ENCODE measurements at places on chromosomes 4 and X.

DNA sequence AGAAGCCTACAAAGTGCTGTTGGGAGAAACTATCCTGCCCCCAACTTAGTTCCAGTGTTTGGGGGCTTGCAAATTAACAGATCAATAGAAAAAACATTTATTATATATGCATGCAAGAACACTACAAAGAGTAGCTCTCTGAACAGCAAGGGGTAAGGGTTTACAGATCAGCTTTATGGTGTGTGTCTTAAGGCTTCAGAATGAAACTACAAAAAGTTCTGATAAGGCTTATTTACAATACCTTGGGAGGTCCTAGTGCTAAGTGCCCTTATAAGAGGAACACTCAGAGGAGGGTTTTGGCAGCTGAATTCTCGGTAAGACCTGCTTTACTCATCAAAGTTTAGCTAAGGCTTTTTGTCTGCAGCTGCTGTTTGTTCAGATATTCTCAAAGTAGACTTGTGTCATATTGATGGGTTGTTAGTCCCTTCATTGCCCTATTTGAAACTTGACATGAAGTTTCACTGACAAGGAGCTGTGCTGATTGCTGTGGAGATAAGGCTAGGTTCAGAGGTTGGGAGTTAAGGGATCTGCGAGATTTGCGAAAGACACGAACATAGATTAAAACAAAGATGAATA is 7.7 kb downstream of the ERVMER34-1 start:
- DNase-seq: no peak

- DNase-seq: no peak
These were observed 19.2 kb downstream of the ETDC start for GRCh38 chrX:135328421-135329005.

DNA sequence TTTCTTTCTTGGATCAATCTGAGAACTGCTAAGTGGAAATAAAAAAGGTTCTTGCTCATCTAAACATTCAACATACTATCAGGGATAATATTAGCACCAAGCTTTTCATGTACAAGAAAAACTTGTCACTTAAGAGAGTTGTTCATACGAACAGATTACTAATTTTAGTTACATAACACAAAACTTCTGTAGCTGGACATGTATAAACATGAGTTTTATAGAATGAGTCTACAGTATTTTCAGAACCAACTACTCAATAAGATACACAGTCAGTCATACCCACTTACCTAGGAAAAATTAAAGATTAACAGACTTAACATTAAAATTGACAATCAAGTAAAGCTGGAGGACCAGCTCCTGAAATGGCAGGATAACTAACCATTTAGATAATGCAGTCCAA is 540.1 kb upstream of the FAM241A start:
- no peak for DNase-seq

GRCh38 chr4:28973587-28974350 is 1746.4 kb upstream of the PCDH7 start:
- no peak for DNase-seq

DNA sequence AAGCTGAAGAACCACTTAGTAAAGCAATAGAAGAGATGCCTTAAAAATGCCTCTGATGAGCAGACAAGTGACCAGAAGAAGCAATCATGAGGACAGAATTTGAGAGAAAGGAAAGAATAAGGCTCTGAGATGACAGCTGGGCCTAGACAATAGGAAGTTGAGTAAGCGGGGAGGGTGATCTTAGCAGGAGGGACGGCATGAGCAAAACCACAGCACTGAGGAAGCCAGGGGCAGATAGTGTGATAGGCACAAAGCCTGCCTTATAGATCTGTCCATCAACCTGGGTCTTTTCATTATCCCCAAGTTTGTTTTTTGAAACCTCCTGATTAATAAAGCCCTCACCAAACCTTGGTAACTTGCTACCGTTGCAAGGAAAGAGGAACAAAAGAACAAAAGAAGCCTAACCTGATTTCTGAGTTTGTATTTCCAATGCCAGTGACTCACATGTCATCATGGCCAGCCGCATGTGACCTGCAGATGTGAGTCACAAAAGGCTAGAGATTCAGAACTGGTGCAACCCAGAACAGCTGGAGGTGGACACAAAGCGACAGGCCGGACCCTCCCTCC is 55.7 kb upstream of the PPARGC1A start:
- DNase-seq: no peak

GRCh38 chr4:11051181-11051580 is 366.6 kb upstream of the CLNK start:
- peak; percentile 4 for DNase-seq

GRCh38 chr4:70945452-70946055 is 43.4 kb downstream of the MOB1B start:
- no peak for DNase-seq

DNA sequence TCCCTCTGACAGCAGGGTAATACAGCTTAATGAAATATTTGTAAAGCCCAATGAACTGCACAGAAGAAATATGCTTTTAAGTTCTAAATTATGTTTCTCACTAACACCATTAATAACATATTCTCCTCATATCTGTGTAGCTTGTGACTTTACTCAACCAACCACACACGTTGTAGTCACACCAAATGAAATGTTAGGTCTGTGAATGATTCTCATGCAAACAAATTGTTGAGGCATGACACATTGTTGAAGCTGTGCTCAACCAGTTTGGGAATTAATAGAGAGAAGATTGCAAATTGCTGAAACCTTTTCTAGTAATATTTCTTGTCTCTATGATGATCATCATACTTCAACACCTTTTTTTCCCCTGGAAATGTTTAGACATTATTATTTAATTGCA is 645.9 kb downstream of the PCDH7 start:
- no peak for DNase-seq

GRCh38 chrX:120549483-120550452 is 11.0 kb downstream of the CUL4B start:
- DNase-seq: no peak

GRCh38 chr4:107855723-107856122 is 31.0 kb downstream of the SGMS2 start:
- DNase-seq: no peak

DNA sequence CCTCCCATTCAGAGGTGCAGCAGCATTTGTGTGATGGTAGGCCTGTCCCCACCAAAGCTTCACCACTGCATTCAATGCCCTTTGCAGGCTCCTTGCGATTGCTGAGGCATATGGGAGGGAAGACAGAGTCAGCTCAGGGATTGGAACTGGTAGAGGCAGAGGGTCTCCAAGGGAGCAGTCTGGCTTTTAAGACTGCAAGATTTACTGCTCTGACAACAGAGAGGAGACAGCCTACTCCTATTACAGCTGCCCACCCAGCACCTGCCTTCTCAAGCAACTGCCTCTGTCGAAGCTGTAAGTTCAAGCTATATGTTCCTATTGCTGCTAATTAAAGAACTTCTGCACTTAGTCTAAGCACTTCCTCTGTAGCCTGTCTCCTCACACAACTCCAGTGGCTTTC is 481.8 kb downstream of the FGF13 start:
- DNase-seq: no peak

DNA sequence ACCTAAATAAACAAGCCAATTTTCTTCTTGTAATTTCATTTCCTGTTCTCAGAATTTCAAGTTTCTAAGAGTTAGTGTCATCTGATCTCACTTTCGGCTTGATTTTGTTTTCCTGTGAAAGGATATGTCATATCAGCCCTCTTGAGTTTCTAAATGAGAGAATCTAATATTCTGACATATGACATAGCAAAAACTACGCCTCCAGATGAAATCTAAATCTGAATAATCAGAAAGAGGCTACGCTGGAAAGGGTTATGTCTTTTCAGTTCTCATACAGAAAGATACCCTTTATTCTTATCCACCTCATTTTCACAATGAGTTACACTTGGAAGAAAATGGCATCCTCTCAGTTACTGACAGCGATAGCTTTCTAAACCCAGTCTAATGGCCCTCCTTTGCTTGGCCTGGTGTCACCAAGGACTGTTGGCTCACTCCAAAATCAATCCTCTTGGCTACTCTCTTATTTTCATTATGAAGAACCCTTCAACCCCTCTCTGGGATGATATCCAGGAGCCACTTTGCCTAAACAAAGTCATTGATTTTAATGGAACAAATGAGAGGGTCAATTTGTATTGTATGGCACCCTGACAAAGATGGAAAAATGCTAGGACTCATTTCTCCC is 65.6 kb downstream of the ASB9 start:
- no peak for DNase-seq

DNA sequence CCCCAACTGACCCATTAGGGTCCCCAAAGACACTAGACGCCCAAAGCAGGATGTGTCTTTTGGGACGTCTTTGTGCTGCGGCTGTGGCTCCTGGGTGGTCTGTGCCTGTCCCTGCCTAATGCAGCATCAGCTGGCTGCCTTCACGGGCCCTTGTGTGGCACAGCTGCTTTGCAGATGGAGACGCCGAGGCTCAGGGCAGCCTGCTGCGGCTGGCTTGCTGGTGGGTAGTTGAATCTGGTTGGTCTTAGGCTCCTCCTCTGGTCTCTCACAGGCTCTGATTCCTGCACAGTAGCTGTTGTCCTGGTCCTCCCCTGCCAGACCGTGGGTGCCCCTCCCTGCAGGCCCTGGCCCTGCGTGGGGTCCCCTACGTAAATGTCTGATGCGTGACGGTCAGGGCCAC is 8.1 kb downstream of the CPZ start:
- peak; percentile 45 for DNase-seq

- peak; percentile 64 for DNase-seq
These were observed 467.0 kb downstream of the STIM2 start for GRCh38 chr4:27327421-27328181.

All from NCI-H524 (cell line).